Stimulated activated CD4-positive, alpha-beta T cell treated with anti-CD3 and anti-CD28 coated beads, Interleukin-12 subunit alpha, Interleukin-12 subunit beta, amount 100 ng/mL, for 48 hours (primary cell): ENCODE measurements at places on chromosomes 5 and 9.

DNA sequence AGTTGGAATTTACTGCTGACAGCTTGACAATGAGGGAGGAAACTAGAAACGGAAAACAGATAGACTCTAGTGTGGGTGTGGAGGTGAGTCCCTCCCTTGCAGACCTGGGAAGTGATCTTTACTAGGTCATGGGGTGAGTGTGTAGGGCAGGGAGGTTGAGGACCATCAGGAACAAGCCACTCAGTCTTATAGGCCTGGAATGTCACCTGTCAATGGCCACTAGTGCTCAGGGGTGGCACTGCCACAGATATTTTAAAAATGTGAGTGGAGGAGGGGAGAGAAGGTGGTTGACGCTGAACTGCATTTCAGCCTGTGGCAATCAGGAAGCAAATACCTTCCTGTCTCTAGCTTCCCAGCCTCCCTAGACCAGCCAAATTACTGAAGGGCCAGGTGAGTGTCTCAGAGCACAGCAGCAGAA, 9.0 kb downstream of the OR2S2 start:
- DNase-seq: no peak

DNA sequence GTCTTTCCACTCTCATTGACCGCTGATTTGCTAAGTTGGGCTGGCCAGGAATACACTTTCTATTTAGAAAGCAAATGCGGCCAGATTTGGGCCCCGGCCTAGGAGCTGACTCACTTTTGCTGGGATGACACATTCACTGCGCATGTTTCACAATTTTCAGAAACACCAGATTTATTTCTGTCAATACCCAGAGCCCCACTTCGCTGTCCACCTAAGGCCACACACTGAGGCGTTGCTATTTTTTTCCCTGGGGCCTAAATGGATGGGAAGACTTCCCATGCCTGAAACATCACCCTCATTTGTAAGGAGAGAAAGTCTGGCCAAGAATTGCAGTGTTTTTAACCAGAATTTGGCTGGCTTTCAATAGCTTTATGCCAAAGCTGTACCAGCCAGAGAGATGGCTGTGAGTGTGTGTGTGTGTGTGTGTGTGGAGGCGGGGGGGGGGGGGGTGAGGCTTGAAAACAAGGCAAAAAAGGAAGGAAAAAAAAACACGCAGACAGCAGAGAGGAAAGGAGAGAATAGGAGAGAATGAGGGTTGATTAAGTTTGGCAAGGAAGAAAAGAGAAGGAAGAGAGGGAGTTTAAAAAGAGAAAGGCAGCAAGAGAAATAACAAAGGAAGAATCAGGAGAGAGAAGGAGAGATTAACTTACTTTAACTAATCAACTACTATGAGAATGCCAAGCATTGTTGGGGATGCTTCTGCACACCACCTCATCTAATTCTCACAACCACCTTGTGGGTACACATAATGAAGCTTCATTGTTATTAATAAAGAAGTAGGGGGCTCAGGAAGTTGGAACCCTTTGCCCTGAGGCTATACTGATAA, 261.4 kb upstream of the KLF4 start:
- DNase-seq: no peak

DNA sequence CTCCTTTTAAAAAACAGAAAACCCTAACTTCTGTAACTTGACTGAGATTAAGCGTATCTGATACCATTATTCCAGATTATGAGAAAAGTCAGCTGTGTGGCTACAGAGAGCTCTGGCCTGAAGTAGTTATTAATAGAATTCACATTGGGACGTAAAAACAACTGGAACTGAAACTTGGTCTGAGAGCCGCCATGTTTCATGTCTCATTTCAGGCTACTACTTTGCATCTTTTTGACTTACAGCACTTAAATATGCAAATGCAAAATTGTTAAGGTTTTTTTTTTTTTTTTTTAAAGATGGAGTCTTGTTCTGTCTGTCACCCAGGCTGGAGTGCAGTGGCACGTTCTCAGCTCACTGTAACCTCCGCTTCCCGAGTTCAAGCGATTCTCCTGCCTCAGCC, 25.2 kb downstream of the MAP3K1 start:
- no peak for DNase-seq

- DNase-seq: no peak
Measured at GRCh38 chr5:95283022-95283615, 1.8 kb downstream of the MCTP1 start.

DNA sequence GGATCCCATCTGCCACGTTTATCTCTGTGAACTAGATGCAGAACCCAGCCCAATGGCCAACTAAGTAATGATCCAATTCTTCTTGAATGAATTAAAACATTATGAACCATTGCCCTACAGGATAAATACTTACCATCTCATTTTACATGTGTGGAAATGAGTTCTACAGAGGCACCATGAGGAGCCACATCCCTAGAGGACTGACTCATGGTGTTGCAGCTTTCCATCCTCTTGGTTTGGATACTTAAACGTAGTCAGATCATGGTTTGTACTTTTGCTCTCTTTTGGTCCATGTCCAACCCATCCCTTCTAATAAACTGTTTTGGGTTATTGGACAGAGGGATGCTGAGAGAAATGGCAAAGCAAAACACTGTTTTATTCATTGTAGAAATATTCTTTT, 484.8 kb downstream of the EBF1 start:
- DNase-seq: no peak

DNA sequence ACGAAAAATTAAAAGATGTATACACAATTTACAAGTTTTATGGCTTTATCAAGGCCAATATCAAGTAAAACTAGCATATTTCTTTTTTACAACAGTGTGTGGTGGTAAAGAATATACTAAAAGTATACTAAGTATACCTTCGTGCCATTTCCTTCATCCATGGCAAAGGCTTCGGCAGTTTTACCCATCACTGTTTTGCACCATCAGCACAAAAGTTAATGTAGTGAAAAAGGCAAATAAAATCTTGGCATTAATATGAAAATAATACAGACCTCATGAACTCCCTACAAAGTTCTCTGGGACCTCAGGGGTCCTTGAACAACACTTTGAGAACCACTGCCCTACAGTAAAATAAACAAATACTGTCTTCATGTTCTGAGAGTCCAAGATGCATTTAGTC, 312.3 kb upstream of the NREP start:
- DNase-seq: no peak

GRCh38 chr9:94445863-94446262, 109.0 kb upstream of the PCAT7 start:
- no peak for DNase-seq

GRCh38 chr5:94396687-94397086, 221.7 kb downstream of the KIAA0825 start:
- DNase-seq: no peak

DNA sequence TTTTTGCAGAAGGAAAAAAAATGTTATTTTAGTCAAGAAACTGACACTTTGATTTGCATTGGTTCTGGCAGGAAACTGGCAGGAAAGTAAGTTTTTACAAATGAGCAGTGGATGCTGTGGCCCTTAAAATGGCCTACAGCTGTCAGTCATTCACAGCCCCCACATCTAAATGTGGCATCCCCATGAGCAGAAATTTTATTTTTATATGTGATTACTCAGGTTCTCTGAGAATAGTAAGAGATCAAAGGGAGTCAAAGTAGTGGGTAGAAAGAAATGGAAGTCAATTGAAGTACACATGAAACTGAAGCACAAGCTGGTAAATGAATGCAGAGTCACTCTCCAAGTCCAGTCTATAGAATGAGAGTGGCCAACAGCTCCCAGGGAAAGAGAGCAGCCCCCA, 80.3 kb downstream of the ENC1 start:
- DNase-seq: no peak

- DNase-seq: no peak
Measured at GRCh38 chr9:127968700-127969383, 11.9 kb downstream of the EEIG1 start.

DNA sequence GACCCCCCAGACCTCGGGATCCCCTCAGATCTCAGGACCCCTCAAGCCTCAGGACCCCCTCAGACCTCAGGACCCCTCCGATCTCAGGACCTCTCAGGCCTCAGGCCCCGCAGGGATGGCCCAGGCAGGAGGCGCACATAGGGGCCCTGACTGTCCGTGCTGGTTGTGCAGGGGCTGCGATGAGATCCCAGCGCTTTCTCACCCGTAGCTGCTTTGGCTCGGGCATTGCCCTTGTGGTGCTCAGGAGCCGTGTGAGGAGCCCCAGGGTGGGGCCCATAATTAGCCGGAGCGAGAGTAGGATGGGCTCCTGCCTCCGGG, 680 bp upstream of the LPCAT1 start:
- no peak for DNase-seq

- no peak for DNase-seq
Measured at GRCh38 chr5:172630482-172630881, 10.6 kb upstream of the NEURL1B start.

GRCh38 chr5:38045446-38045845, 205.6 kb upstream of the GDNF start:
- no peak for DNase-seq

GRCh38 chr5:147519380-147519779, 9.5 kb upstream of the DPYSL3 start:
- DNase-seq: no peak

DNA sequence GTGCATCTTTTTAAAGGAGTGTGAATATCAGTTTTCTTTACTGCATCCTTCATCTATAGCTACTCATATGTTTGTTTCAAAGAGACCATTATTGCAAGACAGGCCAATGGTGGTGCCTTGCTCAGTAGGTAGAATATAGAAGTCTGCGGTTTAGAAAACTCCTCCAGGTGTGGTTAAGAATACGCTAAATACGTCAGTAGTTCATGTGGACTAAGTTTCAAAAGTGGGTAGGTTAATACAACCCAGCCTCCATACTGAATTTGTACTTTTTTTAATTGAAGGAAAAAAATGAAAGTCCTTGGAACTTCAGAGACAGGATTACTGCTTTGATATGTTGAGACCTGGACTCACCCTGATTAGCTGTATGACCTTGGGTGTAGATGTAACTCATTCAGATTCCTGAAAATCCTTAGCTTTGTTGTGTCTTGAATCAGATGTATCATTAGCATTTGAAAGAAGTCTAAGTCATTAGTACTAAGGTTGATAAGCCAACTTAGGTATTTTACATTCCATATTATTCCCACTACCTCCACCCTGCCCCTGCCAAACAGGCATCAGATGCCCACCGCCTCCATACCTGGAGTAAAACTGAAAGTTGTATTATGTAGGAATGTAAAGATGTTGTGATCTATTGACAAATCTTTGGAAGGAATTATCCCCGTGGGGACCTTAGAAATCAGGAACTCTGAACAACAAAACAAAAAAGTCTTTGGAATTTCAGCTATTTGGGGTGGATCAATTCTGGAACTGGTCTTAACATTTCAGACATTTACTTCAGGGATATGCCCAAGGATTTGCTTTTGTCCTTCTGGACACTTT, 6.1 kb downstream of the BASP1 start:
- no peak for DNase-seq

DNA sequence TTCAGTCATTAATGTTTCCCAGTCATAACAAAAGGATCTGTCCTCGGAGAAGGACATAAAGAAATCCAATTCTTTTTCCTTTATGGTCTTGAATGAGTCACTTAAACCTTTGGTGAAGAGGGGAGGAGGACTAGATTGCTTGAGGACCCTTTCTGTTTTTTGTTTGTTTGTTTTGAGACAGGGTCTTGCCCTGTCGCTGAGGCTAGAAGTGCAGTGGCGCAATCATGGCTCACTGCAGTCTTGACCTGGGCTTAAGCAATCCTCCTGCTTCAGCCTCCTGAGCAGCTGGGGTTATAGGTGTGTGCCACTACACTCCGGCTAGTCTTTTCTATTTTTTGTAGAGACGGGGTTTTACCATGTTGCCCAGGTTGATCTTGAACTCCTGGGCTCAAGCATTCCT, 12.3 kb downstream of the TIGD6 start:
- DNase-seq: no peak

GRCh38 chr5:136076881-136077445, 48.2 kb downstream of the TGFBI start:
- DNase-seq: no peak

DNA sequence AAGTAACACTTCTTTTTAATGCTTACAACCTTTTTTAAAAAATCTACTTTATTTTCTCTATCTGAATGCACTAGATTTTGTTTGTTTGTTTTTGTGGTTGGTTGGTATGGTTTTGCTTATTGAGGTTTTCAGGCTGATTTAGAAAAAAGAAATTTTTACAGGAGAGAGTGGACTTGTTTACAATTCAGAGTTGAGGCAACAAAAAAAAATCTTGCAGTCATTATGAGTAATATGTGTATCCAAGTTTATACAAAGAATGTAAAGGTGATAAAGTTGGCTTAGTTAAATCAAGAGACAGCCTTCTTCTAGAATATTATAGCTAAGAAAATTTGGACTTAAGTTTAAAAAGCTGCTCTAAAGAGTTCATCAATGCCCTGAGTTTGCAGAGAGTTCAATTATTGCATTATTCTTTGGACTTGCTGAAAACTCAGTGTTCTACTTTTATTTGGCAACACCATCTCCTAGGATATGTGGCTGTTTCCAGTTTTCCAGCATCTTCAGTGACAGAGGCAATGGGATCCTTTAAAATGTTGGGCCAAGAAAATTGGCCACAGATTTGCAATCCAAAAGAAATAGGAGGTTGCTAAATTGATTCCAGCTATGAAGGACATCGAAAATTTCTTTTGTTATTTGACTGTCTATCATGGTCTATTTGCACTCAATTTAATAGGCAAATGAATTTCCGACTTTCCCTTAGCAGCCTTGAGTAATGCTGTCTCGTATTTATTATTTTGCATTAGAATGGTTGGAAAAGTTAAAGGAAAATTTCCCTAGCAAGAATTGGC, 10.7 kb downstream of the STK32A start:
- no peak for DNase-seq

- DNase-seq: no peak
Measured at GRCh38 chr5:58927181-58927580, 344.3 kb downstream of the RAB3C start.

DNA sequence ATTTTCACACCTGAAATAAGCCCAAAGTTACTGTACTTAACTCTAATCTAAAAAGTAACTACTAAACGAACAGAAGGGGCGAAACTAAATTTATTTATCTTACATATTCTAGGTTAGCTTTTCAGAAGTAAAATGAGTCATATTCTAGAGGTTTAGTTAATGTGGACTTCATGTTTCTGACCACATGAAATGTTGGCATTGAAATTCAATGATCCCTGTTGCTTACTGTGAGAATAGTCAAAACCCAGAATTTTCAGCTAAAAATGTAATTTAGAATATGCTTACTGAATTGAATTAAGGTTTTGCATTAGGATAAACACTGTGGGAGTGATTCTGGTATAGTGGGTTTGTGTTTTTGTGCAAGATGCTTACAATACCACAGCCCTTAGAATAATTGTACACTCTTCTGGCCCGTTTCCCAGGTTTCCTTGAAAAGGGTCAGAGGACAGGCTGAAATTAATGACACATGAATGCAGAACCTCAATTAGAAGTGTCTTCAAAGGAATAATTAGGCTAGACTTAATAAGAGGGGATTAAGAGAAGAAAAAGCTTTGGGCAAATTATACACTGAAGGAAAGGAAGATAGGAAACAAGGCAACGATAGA, 1.4 kb upstream of the SNX18 start:
- DNase-seq: no peak

DNA sequence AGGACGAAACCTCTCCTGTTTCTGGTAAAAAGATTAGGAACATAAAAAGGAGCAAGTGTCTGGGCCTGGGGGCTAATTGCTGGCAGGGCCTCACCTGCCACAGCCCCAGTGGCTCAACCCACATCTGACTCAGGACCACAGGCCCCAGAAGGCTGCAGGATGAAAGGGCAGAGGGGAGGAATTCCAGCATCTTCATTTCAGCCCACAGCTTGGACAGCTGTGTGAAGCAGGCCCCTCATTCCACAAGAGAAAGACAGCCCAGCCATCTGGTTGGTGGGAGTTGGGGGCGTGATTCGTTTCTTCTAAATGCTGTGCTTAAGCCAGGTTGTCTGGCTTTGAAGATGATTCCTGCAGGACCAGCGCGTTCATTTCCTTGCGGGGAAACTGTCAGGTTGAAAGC, 29.1 kb downstream of the NKX2-5 start:
- DNase-seq: no peak
